ENCODE measurements at places on chromosomes 7 and 10.

- DNase-seq = no peak
Measured at GRCh38 chr7:31432176-31432575, 81.7 kb upstream of the ITPRID1 start.

DNA sequence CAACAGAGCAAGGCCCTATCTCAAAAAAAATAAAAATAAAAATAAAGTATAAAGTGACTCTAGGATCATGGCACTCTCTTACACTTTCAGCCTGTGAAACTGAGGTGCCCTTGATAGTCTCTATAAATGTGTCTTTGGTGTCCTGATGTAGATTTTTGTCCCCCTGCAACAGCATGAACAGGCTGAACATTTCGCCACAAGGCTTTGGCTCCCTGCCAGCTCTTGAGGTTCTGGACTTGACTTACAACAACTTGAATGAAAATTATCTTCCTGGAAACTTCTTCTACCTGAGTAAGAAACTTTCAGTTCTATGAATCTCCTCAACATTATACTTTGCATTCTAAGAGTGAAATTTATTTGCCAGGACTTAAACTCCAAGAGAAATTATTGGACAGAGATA, 48.1 kb upstream of the BMS1 start:
- peak; percentile 20 for DNase-seq

DNA sequence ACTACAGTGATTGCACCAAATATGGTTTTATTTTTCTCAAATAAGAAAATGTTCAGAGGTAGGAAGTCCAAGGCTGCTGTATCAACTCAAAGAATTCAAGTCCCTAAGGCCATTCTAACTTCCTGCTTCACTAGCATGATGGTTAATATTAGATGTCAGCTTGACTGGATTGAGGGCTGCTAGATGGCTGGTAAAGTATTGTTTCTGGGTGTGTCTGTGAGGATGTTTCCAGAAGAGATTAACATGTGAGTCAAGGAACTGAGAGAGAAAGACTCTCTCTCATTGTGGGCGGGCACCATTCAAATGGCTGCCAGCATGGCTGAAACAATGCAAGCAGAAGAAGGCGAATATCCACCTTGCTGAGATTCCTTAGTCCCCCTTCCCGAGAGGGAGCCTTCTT, 77.4 kb upstream of the NRBF2 start:
- DNase-seq = no peak

DNA sequence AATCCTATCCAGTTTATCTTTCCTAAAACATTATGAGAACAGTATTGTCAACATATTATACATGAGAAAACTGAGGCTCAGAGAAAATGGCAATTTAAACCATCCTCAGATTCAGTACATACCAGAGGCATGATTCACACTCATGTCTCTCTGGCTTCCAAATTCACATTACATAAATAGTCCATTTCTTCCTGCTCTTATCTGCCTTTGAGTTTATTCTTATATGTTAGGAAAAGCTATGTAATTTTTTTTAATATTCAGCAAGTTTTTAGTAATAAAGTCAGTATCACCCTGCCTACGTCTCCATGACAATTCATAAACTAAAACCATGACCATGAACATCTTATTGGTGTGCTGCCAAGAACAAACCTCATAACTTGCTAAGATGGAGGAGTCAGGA, 1260.2 kb upstream of the SORCS1 start:
- no peak for DNase-seq

- peak; percentile 66 for DNase-seq
Measured at GRCh38 chr7:6360841-6361240, 86.9 kb downstream of the DAGLB start.

DNA sequence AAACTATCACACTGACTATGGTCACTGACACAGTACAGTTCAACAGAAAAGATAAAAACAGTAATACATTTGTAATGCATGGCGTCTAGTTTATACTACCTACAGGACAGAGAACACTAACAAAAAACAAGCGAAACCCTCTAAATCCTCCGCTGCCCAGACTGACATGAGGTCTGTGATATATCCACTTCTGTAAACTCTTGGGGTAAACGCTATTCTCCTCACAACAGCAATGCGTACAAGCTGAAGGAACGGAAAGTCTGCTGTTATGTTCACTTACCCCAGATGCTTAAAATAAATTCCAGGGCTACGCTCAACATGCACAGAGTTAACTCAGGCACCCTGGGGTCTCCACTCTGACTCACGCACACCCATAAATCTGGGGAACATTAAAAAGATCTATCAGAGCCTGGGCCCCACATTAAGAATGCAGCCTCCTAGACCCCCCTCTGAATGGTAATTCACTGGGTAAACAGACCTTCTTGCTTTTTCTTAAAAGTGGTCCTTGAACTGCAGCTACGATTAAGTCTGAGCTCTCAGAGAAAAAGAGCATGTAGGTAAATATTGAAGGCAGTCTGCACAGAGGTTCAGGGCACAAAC, 105.6 kb downstream of the CTBP2 start:
- no peak for DNase-seq

GRCh38 chr7:24975644-24976260, 4.2 kb downstream of the OSBPL3 start:
- no peak for DNase-seq

GRCh38 chr10:35422228-35422627, 85.9 kb downstream of the CCNY start:
- DNase-seq = no peak

- DNase-seq = peak; percentile 62
Measured at GRCh38 chr10:114024876-114025610, 18.6 kb upstream of the ADRB1 start.

DNA sequence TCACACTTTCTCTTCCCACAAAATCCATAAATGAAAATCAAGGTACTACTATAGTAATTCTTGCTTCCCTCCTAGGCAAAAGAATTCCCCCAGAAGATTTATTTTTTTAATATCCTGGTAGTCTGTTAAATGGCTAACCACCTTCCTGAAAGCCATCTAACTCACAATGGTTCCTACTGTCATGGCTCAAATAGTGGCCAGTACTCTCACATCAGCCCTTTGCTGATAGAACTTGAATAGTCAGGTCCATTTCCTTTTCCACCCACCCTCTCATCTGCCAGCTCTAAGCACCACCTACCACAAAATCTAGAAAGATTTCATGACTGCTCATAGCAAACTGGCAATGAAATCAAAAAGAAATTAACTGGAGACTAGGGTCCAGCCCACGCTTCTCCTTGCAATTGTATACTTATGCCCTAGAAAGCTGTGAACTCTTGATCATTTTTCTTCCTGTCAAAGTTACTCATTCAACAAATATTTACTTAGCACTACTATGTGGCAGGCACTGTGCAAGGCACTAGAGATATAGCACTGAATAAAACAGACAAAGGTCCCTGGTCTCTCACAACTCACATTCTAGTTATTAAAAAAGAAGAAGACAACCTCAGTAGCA, 60.4 kb downstream of the ARMH3 start:
- DNase-seq = no peak

DNA sequence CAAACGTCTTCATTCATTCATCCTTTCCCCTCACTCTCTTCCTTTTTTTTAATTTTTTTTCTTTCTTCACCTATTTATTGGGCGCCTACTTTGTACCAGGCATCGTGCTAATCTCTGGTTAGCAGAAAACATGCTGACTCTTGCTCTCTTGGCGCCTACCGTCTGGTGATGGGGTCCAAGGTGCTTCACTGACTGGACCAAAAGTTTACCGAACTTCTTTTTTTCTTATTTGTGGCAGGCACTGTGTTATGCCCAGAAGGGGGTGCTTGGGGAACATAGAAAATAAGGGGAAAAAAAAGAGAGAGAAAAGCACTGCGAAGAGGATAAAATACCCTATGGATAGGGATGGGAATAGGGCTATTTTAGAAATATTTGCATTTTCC, 505 bp upstream of the FAM204A start:
- DNase-seq = no peak

DNA sequence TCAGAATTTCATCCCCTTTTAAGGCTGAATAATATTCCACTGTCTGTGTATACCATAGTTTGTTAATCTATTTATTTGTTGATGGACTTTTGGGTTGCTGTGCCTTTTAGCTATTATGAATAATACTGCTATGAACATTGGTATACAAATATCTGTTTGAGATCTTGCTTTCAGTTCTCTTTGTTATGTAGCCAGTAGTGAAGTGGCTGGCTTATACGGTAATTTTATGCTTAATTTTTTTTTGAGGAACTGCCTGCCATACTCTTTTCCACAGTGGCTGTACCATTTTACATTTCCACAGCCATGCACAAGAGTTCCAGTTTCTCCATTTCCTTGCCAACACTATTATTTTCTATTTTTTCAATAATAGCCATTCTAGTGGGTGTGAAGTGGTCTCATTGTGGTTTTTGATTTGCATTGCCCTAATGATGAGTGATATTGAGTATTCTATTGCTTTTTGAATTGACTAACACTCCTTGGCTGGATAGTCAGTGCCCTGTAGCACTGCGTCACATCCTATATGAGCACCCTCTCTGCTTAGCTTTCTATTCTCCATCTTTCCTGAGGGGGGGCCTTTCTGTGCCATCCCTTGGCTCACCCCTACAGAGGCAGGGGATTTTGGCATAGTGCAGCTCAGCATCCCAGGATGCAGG, 29.4 kb upstream of the RAPGEF5 start:
- DNase-seq = no peak

DNA sequence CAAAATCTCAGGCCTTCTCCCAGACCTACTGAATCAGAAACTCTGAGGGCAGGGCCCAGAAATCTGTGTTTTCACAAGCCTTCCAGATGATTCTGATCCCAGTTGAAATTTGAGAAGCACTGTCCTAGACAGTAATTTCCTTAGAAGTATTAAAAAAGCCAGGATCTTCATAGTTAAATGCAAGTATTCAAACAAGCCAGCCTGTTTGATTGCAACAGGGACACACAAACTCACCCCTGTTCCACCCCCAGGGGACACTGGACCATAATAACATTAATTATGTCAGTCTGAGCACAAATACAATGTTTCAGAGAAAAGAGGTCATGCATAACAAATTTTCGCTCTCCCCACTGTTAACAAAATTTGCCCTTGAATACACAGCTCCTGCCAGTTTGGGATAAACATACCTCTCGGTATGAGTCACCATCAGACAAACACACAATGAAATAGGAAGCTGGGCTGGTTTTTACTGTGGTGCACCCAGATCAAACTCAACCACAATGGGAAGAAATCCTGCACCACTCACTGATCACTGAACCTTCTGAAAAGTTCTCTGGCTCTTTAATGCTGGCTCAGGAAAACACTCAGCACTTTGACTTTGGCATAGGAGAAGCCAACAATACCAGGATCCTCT, 34.3 kb downstream of the ABLIM1 start:
- DNase-seq = no peak

GRCh38 chr7:84085147-84085546, 109.4 kb downstream of the SEMA3A start:
- no peak for DNase-seq

DNA sequence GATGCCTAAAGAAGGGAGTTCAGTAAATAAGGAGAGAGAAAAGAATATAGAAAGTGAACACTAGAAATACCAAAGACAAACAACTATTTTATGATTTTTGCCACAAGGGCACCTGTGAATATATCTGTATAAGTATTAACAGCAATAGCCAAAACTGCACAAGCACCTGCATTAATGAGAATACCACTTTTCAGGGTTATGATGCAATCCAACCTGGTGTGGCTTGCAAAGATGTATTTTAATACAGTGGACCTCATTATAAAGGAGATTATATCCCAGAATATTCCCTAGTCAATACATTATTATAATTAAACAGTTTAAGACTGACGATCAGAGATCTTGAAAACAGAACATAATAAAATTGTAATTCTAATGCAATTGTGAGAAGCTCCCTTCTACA, 4.0 kb downstream of the BRAF start:
- no peak for DNase-seq

- peak; percentile 33 for DNase-seq
Measured at GRCh38 chr7:73612598-73613269, 11.6 kb downstream of the MLXIPL start.

GRCh38 chr10:11879387-11880094, 56.4 kb downstream of the PROSER2 start:
- no peak for DNase-seq

DNA sequence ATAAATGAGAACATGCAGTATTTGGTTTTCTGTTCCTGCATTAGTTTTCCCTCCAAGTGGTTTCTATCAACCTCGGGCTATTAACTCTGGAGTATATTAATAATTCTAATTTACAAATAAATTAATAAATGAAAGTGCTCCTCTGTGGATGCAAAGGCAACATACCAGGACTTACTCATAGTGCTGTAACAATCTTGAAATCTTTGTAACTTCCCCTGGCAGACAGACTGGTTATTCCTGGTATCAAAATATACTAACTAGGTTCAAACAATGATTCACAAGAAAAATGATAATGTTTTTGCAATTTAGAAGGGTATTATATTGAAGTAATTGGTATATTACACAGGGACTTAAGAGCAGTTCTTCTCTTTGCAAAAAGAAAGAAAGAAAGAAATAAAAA, 177.2 kb downstream of the FANK1 start:
- DNase-seq = peak; percentile 34

- no peak for DNase-seq
Measured at GRCh38 chr10:4688168-4688567, 137.8 kb upstream of the AKR1E2 start.

- no peak for DNase-seq
Measured at GRCh38 chr7:151243408-151244195, 4.9 kb downstream of the SMARCD3 start.

DNA sequence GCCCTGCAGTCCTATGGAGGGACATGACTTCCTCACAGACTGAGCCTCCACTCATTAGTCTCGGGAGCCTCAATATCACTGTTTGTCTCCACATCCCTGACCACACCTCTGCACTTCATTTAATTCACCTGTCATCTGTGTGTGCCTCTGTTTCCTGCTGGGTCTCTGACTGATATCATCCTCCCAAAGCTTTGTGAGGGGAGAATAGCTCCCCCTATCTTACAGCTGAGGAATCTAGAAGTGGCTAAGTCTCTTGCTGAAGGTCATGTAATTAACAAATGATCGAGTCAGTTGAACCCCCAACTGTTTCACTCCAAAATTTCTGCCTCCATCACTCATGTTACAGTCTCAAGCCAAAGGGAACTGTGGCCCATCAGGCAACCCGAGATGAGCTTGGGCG, 5.5 kb upstream of the CPXM2 start:
- DNase-seq = no peak

DNA sequence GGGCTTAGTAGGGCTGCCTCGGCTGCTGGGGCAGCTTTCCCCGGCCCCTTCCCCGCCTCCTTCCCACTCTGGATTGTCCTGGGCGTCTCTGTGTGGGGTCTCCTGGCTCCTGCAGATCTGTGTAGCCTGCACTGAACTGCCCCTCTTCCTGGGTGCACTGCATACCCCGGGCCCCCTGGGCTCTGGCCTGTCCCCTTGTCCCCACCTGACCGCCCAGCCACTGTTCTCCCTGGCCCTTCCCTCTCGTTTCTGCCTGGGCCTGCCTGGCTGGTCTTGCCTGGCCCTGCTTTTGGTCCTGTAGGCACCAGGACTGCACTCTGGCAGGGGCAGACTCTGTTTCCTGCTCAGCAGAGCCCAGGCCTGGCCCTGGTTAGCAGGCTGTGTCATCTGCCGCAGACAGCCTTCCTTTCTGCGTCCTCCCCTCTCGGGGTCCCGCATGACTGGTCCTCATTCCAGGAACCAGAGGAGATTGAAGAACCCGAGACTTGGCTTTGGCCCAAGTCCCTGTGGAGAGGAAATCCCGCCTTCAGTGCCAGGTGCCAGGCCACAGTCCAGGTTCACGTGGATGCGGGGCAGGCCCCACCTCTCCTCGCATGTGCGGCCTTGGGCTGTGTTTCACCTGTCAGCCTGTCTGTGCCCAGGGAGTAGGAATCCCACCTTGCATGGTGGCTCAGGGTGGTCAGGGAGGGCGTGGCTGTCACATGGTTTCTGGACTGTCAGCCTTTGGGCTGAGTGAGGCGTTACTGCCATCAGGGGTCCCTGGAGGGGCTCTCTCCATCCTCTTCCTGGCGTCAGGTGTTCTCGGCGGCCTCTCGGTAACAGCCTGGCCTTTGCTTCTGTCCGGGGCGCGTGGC, 9.2 kb downstream of the INPP5A start:
- DNase-seq = peak; percentile 49

Measured in suppressor macrophage (primary cell).